ENCODE measurements at places on chromosomes 3 and 15.

DNA sequence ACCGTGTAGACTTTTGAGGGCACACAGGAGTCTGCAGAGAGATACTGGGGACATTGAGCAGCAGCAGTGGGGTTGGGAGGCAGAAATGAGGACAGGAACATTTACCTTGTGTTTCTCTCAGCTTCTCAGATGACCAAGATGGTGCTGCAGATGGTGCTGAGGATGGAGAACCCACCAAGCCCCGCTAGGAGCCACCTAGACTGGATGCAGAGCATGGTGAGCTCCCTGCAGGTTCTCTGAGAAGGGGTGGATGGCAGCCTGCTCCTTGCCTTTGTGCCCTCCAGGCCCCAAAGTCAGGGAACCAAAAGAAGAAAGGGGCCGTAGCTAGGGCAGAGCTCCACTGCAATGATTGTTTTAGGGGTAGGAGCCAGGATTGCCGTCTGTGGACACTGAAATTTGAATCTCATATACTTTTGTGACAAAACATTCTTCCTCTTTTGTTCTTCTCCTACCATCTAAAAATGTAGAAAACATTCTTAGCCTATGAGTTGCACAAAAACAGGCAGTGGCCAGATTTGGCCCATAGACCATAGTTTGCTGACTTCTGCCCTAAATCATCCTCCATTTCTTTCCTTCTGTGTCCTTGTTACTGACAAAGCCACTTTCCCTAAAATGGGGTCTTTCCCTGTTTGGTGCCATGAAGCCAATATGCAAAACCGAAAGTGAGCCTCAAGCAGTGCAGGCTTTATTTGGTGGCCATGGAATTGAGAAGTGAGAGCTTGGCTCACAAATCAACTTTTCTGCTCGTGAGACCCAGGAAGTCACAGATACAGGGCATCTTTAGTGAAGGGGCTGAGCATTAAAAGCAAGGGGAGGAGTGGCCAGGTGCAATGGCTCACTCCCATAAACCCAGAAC lies 11.9 kb upstream of the MUC20 start:
- no peak for DNase-seq

- DNase-seq, result no peak
These were observed 159.2 kb downstream of the CNTN6 start for GRCh38 chr3:1252061-1252430.

- DNase-seq, result no peak
These were observed 423.5 kb upstream of the ARPP21 start for GRCh38 chr3:35215525-35216500.

GRCh38 chr15:59148153-59148833 lies 43.3 kb downstream of the CCNB2 start:
- DNase-seq, result no peak

- no peak for DNase-seq
These were observed 27.7 kb downstream of the ACKR4 start for GRCh38 chr3:132624790-132625189.

DNA sequence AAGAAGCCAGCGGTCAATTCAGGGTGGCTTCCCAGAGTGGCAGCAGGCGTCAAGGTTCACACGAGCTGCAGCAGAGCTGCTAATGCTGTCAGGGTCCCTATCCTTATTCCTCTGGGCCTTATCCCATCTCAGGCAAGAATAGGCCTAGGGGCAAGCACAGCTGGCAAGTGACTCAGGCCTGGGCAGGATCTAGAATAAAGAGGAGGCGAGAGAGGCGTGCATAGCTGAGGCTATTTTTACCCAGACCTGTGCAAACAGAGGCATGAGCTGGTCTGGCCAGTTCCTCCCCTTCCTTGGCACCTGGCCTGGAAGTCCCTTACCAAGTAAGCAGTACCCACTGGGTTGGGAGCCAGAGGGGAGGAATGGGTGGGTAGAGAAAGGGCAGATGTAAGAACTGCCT lies 12.2 kb upstream of the VIPR1 start:
- peak; percentile 48 for DNase-seq

- no peak for DNase-seq
These were observed 608.1 kb downstream of the ZNF385D start for GRCh38 chr3:21142949-21143348.

- DNase-seq, result peak; percentile 75
These were observed 2.0 kb downstream of the FSTL1 start for GRCh38 chr3:120448756-120449155.

DNA sequence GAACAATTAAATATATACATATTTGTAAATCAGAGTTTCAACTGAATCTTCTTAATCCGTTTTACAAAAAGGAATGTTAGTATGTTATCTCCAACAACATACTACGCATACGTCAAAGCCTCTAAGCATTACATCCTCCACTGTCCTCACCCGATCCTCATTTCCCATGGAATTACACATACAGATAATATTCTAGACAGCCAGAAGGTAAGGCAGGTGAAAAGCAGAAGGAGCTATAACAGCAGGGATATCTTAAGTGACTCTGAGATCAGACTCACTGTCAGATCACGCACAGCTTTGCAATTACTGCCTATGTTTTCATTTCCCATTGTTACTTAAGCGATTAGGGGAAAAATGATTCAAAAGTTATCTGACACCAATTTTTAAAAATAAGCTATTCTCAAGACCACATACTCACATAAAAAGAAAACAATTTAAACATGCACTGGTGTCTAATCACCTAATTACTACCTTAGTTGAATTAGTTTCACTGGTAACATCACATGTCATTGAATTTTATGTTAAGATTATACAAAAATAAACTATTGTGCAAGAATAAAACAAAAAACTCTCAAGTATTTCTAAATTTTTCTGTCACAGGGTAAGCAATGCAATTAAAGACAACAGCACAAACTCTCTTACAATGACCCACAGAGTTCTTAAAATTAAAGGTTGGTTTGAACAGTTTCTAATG lies 92.8 kb downstream of the TBL1XR1 start:
- no peak for DNase-seq

DNA sequence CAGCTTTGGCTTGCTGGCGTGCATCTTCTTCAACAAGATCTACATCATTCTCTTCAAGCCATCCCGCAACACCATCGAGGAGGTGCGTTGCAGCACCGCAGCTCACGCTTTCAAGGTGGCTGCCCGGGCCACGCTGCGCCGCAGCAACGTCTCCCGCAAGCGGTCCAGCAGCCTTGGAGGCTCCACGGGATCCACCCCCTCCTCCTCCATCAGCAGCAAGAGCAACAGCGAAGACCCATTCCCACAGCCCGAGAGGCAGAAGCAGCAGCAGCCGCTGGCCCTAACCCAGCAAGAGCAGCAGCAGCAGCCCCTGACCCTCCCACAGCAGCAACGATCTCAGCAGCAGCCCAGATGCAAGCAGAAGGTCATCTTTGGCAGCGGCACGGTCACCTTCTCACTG lies 40.6 kb upstream of the CSTA start:
- DNase-seq, result no peak

DNA sequence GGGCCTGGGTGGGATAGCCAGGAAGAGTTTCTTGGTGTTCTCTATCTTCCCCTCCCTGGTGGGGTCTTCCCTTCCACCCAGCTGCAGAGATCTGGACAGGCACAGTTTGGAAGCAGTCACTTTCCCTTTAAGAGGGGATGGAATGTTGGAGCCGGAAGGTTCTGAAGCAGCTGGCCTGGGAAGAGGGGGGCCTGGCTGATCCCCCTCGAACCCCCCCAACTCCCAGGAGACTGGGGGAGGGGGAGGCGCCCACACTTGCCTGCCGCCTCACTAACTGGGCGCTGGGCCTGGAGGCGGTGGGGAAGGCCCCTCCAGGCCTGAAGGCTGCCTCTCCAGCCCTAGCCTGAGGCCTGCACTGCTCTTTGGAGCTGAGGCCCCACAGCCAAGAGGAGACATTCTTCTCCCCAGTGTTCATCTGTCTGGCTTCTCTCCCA lies 1.4 kb downstream of the DVL3 start:
- DNase-seq, result peak; percentile 55

DNA sequence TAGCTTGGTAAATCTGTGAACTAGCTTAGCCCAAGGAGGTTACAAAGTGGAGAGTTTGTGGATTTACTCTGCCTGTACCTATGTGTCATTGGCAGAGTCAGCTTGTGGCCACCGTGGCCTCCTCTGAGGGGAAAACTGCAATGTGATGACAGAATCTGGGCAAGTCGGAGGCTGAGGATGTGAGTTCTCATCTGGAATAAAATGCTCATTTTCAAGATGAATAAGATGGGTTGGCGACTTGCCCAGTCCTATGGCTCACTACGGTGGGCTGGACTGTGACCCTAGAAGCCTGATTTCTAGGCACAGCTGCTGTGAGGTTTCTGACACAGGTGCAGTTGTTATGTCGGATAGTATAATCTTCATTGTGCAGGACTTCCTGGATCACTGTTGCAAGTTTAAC lies 83.7 kb downstream of the ETV5 start:
- DNase-seq, result peak; percentile 62

DNA sequence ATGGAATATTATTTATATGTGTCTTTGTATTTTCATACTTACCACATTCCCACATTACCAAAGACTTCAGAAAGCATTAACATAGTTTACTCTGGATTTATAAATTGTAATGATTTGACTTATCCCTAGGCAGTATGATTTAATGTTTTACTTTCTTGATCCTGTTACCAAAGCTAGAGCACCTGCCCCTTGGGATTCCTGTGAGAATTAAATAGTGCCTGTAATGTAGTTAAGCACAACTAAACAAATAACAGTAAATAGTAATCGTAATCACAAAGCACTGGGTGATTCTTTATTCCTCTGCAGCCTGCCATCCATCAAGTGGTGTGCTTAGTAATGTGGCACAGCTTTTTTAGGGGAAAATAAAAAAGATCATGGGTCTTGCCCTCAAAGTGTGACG lies 39.1 kb downstream of the ATP2C1 start:
- no peak for DNase-seq

- DNase-seq, result peak; percentile 90
These were observed 26.5 kb downstream of the IGSF10 start for GRCh38 chr3:151434151-151434890.

DNA sequence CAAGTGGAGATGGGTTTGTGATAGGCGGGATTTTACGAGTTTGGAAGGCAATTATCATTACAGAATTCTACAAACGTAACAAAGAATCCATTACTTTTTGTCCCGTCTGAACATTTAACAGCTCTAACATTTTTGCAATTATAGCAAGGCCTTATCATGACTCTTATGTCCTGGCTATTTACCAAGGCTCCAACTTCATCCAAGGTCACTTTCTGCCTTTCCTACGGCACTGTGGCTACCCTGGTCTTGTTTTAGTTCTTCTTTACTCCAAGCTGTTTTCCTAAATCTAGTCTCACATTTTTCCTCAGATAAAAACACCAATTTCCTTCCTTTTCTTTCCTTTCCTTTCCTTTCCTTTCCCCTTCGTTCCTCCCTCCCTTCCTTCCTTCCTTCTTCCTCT lies 33.5 kb upstream of the GRM7 start:
- DNase-seq, result no peak

GRCh38 chr3:178707311-178708031 lies 171.2 kb downstream of the KCNMB2 start:
- DNase-seq, result no peak

GRCh38 chr3:43215138-43215537 lies 71.2 kb upstream of the SNRK start:
- DNase-seq, result no peak

DNA sequence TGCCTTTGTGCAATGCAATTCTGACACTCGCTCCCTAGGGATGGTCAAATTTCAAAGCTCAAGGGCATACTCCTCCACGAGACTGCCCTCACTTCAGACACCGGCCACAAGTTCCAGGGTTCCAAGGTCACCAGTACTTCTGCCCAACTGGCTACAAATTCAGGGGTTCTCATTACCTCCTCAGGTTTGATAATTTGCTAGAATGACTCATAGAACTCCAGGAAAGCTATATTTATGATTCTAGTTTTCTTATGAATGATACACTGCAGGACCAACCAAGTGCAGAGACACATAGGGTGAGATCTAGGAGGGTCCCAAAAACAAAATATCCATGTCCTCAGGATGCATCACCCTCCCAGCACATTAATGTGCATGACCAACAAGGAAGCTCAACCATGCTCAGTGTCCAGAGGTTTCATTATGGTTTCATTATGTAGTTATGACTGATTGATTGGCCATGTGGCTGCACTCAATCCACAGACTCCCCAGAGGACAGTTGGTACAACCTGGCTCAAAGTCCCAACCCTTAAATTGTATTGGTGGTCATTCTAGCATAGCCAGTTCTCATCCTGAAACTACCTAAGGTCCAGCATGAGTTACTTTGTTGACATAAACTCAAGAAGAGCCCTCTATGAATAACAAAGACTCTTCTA lies 170.4 kb upstream of the LRRN1 start:
- no peak for DNase-seq

- no peak for DNase-seq
These were observed 29.4 kb downstream of the ABTB1 start for GRCh38 chr3:127702151-127702578.

DNA sequence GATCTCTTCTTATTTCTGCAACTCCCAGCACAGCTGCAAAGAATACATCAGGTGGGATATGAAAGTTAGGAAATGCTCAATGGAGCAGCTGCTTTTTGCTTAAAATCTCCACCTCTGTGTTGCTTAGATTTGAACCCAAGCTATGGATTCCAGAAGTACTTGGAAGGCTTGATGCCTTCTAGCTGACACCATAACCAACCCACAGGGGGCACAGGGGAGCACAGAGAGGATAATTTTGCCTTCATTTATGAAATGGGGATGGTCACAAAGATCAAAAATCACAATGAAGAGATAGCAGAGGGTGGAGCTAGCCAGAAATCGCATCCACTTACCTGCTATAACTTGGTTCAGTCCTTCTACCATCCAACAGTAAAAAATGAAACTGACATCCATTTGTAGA lies 75.7 kb downstream of the DUT start:
- peak; percentile 32 for DNase-seq

DNA sequence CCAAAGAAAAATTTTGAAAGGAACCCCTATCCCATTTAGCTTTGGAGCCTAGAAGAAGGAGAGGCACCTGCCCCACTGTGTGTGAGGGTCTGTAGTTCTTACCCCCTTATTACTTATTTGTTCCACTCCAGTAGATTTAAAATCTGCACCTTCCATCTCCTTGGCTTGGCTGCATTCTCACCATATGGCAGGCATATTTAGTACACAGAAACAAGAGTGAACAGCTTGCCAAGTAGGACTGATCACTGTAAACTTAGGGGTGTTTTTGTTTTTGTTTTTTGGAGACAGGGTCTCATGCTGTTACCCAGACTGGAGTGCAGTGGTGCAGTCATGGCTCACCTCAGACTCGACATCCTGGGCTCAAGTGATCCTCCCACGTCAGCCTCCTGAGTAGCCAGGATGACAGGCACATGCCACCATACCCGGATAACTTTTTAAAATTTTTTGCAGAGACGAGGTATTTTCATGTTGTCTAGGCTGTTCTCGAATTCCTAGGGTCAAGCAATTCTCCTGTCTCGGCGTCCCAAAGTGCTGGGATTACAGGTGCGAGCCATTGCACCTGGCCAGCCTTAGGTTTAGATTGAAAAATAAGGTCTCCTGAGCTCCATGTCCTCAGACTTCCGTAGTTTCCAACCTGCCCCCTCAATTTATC lies 14.1 kb upstream of the ANXA2 start:
- no peak for DNase-seq

GRCh38 chr3:20425138-20425537 lies 239.1 kb upstream of the SGO1 start:
- no peak for DNase-seq

All from ELR (cell line).